ENCODE measurements at places on chromosomes 7 and 10.
A peak's percentile ranks its signal among the peaks of the same experiment; 100 is the strongest.

DNA sequence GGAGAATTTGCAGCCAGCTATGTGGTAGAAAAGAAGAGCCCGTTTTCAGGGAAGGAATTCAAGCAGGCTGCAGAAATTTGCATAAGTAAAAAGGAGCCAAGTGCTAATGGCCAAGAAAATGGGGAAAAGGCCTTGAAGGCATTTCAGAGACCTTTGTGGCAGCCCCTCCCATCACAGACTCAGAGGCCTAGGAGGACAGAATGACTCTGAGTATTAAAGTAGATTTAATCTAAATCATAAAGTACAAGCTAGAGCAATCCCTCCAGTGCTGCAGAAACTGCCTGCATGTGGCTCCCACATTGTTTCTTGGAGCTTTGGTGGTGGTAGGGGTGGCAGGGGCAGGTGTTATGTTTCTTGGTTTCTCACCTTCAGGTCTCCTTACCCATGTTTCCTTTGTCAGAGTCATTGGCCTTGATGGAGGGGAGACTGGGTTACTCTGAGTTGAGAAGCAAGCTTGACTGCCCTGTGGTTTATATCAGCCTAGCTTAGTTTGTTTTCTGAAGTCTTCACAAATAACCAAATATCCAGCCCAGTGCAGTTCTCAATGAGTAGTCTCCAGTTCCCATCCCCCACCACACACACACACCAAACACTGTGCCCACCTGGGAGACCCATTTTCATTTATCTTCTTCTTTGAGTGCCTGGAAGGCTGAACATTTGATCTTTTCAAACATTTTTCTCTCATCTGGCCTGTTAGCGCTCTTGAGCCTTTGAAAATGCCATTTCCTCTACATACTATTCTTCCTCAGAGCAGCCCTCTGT lies 34.5 kb downstream of the ITPRIP start:
- H3K4me1 ChIP-seq, result peaks cover 72% of the 10 kb centered on the region
- H3K27ac ChIP-seq, result peak overlapping the region; percentile 78
- H3K36me3 ChIP-seq, result no peaks in the 10 kb centered on the region
- no peaks in the 10 kb centered on the region for H3K27me3 ChIP-seq
- H3K4me3 ChIP-seq, result no peak overlapping the region
- DNase-seq, result no peak

- peak overlapping the region; percentile 55 for H3K4me3 ChIP-seq
- H3K4me1 ChIP-seq, result peaks cover 59% of the 10 kb centered on the region
- DNase-seq, result no peak
- no peak overlapping the region for H3K27ac ChIP-seq
- H3K36me3 ChIP-seq, result peaks cover 97% of the 10 kb centered on the region
- H3K27me3 ChIP-seq, result no peaks in the 10 kb centered on the region
Observed at GRCh38 chr10:11201911-11202310, 184.2 kb downstream of the CELF2 start.

- no peak for DNase-seq
- no peak overlapping the region for H3K4me3 ChIP-seq
- no peak overlapping the region for H3K27ac ChIP-seq
- no peaks in the 10 kb centered on the region for H3K27me3 ChIP-seq
- H3K36me3 ChIP-seq, result no peaks in the 10 kb centered on the region
Observed at GRCh38 chr7:80721883-80722615, 83.6 kb downstream of the CD36 start.

DNA sequence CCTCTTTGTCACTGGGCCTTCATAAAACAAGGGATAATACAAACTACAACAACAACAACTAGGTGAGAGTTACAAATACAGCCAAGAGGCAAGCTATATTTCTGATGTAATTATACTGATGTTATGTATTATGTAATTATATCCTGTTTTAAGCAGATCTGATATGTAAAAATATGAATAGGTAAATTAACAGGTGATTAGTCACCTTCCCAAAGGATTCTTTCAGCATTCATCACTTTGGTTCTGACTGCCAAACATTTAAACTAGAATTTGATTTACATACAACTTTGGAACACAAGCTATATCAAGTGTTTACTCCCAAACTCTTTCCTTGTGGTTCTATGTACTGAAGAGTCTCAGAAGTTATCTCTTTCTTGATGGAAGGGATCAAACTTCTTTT lies 53.7 kb downstream of the BEND7 start:
- H3K27ac ChIP-seq, result no peak overlapping the region
- H3K4me3 ChIP-seq, result no peak overlapping the region
- H3K4me1 ChIP-seq, result no peaks in the 10 kb centered on the region
- peaks cover 9% of the 10 kb centered on the region for H3K27me3 ChIP-seq
- no peak for DNase-seq

GRCh38 chr10:49164559-49165188 lies 23.5 kb downstream of the TMEM273 start:
- H3K4me1 ChIP-seq, result peaks cover 4% of the 10 kb centered on the region
- DNase-seq, result no peak
- no peaks in the 10 kb centered on the region for H3K27me3 ChIP-seq
- no peak overlapping the region for H3K4me3 ChIP-seq
